Panc1 (cell line): ENCODE measurements at places on chromosomes 16 and 17.

DNA sequence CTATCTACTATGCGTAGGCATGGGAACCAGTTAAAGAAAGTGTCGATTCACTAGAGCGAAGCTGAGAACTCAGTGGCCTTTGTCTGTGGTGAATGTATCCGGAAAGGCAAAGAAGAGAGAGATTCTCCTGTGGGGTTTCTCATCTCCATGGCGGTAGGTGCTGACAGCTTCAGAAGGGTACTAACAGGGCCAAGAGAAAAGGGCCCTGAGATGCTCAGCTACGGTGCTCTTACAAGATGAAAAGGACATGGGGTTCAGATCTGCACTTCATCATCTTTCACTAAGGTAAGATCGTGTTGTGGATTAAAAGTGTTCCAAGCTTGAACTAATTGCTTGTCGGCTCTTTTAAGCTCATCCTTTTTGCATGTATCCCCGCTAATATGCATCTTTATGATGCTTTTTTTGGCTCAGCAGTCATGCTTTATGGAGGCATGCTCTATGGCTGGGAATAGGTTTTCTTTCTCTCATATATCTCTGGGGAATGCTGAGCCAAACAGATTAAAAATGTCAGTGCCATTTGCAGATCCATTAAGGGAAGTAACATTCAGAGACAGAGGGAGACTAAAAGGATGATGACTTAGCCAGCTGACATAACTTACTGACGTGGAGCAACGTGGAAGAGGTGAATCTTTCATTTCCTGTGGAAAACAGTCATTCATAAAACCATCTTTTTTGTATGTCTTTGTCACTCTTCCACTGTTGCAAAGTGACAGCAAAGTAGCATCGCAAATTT is 29.9 kb downstream of the KCNJ16 start:
- H3K4me1 ChIP-seq, result no peaks in the 10 kb centered on the region
- no peaks in the 10 kb centered on the region for H3K36me3 ChIP-seq
- DNase-seq, result no peak
- no peak overlapping the region for H3K4me3 ChIP-seq
- no peak overlapping the region for H3K27ac ChIP-seq

DNA sequence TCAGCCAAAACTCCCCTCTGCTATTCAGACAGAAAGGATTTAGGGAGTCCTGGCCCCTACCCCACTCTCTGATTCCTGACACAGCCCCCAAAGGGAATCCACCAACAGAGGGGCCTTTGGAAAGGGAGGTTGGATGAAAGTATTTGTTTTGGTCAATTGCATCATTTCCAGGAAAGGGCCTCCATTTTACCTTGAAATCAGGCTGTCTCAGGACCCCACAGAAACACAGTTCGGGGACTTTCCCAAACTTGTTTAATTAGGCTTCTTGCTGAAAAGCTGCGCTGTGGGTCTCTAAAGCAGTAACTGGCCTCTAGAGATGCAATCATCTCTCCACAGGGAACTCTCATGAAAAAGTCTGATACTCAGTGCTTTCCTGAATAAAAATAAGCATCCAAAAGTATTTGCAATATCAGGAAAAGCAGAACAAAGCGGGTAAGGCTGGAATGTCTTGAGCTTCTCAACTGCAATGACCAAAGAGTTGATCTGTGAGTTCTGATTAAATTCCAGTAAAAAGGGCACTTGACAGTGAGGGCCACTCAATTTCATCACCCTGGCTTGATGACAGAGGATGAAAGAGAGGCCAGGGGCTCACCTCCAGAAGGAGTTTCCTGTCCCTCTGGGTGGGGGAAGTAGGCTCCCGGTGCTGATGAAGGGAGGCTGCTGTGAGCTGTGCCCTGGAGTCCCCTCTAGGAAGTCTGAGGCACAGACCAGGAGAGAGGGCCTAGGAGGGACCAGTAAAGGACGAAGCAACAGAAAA is 36.3 kb downstream of the LYRM9 start:
- H3K27ac ChIP-seq, result no peak overlapping the region
- H3K27me3 ChIP-seq, result peaks cover 22% of the 10 kb centered on the region
- no peaks in the 10 kb centered on the region for H3K4me1 ChIP-seq
- H3K4me3 ChIP-seq, result no peak overlapping the region

DNA sequence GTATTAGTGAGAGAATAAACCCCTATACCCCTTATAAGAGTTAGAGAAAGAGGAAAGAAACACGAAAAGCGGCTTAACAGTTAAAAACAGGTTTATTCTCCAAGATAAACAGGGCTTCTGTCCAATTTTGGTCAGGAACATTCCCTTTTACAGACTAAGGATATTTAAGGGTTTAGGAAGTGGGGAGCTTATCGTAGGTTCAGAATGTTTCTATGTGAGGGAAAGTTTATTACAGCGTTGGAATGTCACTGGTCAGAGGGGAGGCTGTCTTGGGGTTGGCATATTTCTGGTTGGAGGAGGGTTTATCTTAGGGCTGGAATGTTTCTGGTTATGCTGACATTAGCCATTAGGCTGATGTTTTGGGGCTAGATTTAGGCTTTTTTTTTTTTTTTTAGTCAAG is 34.1 kb upstream of the WWOX start:
- no peak overlapping the region for H3K4me3 ChIP-seq
- no peak for DNase-seq
- no peaks in the 10 kb centered on the region for H3K36me3 ChIP-seq
- no peaks in the 10 kb centered on the region for H3K27me3 ChIP-seq

DNA sequence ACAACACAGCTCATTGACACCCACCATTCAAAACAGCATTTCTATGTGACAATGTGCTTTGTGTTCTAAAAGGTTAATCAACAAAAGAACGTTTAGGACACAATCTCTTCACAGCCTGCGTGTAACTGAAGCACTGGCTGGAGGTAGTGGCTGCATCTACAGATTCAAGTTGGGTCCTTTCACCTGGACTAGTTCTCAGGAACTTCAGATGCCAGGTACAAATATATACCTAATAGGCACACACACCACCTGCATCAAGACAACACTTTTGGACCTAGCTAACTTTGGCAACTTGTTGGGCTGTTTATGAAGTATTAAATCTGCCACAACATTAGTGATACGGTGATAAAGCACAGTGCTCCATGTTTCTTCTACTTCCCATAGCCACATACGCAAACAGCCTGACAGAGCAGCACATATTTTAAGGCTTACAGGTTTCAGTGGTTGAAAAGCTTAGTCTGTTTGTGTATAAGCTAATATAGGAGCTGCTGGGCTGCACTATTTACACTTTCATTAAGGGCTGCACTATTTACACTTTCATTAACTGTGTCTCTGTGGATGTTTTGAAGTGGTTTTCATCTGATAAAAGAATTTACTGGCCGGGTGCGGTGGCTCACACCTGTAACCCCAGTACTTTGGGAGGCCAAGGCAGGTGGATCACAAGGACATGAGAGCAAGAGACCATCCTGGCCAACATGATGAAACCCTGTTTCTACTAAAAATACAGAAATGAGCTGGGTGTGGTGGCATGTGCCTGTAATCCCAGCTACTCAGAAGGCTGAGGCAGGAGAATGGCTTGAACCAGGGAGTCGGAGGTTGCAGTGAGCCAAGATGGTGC is 132.6 kb downstream of the PARN start:
- H3K27ac ChIP-seq, result no peak overlapping the region
- H3K4me3 ChIP-seq, result no peak overlapping the region
- peaks cover 18% of the 10 kb centered on the region for H3K4me1 ChIP-seq
- no peaks in the 10 kb centered on the region for H3K36me3 ChIP-seq
- no peak for DNase-seq

GRCh38 chr17:2594722-2595599 is 1.5 kb downstream of the PAFAH1B1 start:
- peak overlapping the region; percentile 84 for H3K4me3 ChIP-seq
- DNase-seq, result no peak
- peak overlapping the region; percentile 88 for H3K27ac ChIP-seq
- H3K36me3 ChIP-seq, result peaks cover 7% of the 10 kb centered on the region

DNA sequence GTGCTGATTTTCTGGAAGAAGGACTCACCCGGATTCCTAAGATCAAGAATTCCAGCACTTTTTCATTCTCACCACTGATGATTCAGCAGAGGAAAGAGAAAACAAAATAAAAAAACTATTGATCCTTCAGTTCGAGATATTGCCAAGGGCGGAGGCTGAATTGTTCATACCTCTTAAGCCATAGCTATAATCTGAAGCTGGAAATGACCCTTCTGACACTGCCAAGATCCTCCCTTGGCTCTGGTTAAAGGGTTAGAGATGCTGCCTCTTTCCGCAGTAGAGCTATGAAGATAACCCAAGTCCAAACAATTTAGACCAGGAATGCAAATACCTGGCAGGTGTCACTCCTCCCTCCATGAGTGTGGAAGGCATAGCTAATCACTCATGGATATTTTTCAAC is 73.0 kb downstream of the TMEM114 start:
- no peak overlapping the region for H3K27ac ChIP-seq
- DNase-seq, result no peak
- no peaks in the 10 kb centered on the region for H3K36me3 ChIP-seq
- H3K27me3 ChIP-seq, result peaks cover 10% of the 10 kb centered on the region; the same call in 1 of the 2 replicates

DNA sequence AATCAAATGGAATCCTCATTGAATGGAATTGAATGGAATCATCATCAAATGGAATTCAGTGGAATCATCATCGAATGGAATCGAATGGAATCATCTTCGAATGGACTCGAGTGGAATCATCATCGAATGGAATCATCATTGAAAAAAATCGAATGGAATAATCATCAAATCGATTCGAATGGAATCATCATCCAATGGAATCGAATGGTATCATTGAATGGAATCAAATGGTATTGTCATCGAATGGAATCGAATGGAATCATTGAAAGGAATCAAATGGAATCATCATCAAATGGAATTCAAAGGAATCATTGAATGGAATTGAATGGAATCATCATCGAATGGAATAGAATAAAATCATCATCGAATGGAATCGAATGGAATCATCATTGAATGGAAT is 619.3 kb downstream of the TP53TG3F start:
- H3K27me3 ChIP-seq, result no peaks in the 10 kb centered on the region
- H3K4me1 ChIP-seq, result no peaks in the 10 kb centered on the region
- H3K36me3 ChIP-seq, result no peaks in the 10 kb centered on the region
- H3K27ac ChIP-seq, result no peak overlapping the region
- DNase-seq, result no peak
- no peak overlapping the region for H3K4me3 ChIP-seq

DNA sequence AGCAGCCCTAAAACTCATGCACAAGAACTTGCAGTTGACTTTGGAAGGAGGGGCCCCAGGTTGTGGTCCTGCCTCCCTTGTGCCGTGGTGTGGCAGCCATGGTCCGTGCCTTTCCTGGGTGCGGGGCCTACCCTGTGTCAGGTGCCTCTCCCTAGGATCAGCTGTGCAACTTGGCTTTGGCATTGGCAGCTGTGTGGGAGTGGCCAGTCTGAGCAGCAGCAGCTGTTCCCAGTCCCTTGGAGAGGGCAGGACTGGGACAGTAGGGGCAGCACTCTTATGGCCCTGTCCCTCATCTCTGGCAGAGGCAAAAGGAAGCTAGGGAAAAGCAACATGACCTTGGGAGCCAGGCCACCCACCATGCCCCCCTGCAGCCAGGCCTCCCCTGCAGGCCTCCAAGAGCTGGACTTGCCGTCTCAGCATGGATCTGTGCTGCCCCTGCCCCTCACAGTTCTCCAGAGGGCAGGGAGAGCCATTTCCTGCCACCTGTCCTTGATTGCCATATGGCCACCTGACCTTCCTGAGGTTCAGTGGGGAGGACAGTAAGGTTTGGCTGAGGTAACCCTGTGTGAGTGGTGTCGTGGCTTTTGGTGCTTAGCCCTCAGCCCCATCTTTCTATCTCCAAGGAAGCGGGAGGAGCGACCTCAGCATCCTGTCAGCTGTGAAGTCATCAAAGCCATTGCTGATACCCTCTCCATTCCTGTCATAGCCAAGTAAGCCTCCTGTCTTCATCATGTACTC is 15.5 kb upstream of the NFATC3 start:
- no peak for DNase-seq
- no peaks in the 10 kb centered on the region for H3K4me1 ChIP-seq
- no peak overlapping the region for H3K4me3 ChIP-seq
- no peaks in the 10 kb centered on the region for H3K27me3 ChIP-seq

- peaks cover 3% of the 10 kb centered on the region; the same call in 1 of the 2 replicates for H3K27me3 ChIP-seq
- peaks cover 6% of the 10 kb centered on the region for H3K4me1 ChIP-seq
- H3K36me3 ChIP-seq, result no peaks in the 10 kb centered on the region
- no peak overlapping the region for H3K27ac ChIP-seq
Measured at GRCh38 chr17:79154951-79155585, 80.4 kb downstream of the ENGASE start.

GRCh38 chr17:77869665-77870132 is 88.8 kb upstream of the TNRC6C start:
- H3K4me1 ChIP-seq, result no peaks in the 10 kb centered on the region
- H3K36me3 ChIP-seq, result no peaks in the 10 kb centered on the region
- H3K27ac ChIP-seq, result no peak overlapping the region
- H3K4me3 ChIP-seq, result no peak overlapping the region

DNA sequence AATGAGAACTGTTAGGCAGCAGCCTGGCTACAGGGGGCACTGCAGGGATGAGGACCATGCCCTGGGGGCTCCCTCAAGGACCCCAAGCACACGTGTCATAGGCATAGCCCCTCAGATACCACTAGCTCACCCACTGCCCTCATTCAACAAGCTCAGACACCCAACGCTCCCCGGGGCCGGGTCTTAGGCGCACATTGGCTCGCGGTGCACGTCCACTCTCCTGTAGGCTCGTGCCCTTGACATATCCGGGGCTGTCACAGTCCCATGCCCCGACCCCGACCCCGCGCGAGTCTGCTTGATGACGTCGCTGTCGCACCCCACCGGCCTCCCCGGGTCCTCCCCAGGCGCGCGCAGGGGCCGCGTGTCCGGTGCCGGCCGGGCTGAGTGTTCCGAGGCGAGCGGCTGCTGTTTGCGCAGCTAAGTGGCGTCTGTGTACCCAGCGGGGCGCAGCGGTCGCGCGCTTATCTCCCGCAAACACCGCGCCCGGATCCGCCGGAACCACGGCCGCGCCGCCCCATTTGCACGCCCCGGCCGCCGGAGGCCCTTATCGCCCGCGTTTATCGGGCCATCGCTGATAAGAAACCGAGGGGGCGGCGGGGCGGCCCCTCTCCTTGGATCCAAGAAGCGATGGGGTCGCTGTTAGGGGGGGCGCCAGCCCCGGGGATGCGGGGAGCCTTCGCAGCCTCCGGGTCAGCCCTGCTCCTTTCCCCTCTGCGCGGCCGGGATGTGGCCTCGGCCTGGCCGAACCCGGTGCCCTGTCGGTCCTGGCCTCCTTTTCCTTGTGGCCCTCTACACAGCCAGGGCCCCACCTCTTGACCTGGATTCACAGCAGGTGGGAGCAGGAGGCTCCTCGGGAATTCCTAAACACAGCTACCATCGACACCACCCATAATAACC is 20.7 kb upstream of the NAGS start:
- H3K4me1 ChIP-seq, result peaks cover 3% of the 10 kb centered on the region
- H3K4me3 ChIP-seq, result peak overlapping the region; percentile 50
- no peaks in the 10 kb centered on the region for H3K27me3 ChIP-seq
- no peak overlapping the region for H3K27ac ChIP-seq
- DNase-seq, result no peak
- no peaks in the 10 kb centered on the region for H3K36me3 ChIP-seq
